Putamen (tissue), 1 donor: ENCODE measurements at places on chromosomes 6 and 20.

- DNase-seq, result peak; percentile 63
Measured at GRCh38 chr6:155248008-155249001, 15.5 kb upstream of the CLDN20 start.

- no peak for DNase-seq
Measured at GRCh38 chr20:25277051-25277801, 29.3 kb downstream of the PYGB start.

DNA sequence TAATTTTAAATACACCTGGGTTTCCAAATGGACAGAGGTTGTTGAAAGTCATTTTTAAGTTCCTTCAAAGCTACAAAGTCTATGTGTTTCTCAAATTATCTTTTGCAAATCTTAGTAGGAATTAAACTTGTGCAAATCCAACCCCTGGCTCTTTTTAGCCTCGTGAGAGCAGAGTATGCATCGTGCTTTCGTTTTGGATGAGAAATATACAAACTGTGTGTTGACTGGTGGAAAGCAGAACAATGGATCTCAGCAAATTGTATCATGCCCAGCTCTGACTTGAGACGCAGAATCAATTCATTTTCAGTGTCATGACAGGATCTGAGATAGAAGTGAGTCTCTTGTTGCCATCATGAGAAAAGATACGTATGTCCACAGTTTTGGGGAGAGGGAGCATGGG lies 542.4 kb upstream of the FLRT3 start:
- no peak for DNase-seq

GRCh38 chr6:64591676-64592036 lies 956.1 kb downstream of the PHF3 start:
- DNase-seq, result no peak

GRCh38 chr6:114407426-114408035 lies 64.7 kb upstream of the HS3ST5 start:
- no peak for DNase-seq

DNA sequence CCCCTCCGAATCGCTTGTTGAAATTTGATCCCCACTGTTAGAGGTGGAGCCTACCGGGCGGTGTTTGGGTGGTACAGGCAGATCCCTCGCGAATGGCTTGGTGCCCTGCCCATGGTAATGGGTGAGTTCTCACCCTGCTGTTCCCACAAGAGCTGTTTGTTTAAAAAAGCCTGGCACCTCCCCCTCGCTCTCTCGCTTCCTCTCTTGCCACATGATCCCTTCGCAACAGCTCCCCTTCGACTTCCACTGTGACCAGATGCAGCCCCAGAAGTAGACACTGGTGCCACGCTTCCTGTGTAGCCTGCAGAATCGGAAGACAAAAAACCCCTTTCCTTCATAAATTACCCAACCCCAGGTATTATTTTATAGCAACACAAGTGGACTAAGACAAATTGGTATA lies 292.2 kb upstream of the QKI start:
- DNase-seq, result no peak

DNA sequence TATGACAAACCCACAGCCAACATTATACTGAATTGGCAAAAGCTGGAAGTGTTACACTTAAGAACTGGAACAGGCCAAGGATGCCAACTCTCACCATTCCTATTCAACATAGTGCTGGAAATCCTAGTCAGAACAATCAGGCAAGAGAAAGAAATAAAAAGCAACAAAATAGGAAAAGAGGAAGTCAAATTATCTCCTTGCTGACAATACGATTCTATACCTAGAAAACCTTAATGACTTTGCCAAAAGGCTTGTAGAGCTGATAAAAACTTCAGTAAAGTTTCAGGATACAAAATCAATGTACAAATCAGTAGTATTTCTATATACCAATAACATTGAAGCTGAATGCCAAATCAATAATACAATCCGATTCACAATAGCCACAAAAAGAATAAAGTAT lies 32.4 kb downstream of the OR5V1 start:
- DNase-seq, result no peak

DNA sequence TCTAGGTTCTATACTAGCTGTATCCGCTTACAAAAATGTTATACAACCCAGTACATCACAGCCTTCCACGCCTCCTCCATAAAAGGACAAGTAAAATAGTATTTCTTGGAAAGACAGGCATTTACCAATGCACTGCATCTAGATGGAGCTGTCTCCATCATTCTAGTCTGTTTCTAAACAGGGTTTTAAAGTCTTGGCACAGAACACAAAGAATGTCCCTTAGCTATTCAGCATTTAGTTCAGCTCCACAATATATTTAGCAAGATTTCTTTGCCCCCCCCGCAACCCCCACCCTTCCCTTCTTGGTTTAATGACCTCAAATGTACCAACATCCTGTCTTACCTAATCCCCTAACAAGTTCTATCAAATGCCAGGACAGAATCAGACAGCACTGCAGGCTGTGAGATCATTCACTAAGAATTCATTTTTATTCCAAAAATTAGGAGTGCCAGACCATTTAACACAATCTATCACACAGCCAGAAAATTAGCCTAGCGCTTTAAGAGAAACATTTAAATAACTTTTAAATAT lies 198.6 kb downstream of the BACH2 start:
- DNase-seq, result peak; percentile 53

- no peak for DNase-seq
Measured at GRCh38 chr20:62002882-62003480, 62.7 kb downstream of the TAF4 start.

- no peak for DNase-seq
Measured at GRCh38 chr20:44896583-44896982, 11.1 kb downstream of the YWHAB start.

GRCh38 chr6:23244300-23244699 lies 674.9 kb downstream of the HDGFL1 start:
- DNase-seq, result no peak

- no peak for DNase-seq
Measured at GRCh38 chr20:57583289-57584257, 22.7 kb downstream of the PCK1 start.

DNA sequence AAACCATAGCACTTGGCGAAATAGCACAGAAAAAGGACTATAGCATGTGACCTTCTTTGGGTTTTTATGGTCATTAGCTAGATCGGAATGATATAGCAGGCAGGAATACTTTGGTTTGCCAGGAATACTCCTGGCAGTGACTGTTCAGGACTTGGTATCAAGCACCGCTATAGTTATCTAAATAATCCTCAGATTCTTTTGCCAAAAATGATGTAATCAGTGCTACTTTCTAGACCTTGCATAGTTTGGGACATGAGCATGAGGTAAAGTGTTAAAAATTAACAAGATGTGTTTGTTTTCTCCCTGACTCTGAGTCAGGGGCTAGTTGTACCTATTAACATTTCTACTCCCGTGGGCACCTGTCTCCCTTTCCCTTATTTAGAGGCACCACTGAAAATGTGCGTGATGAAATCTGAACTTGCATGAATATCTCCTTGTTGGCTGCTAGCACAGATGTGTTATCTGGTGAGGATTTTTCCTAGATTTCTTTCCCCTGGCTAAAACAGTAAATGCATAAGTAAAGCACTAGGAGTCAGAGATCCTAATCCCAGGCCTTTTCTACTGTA lies 511.0 kb downstream of the CDKAL1 start:
- DNase-seq, result no peak

- no peak for DNase-seq
Measured at GRCh38 chr20:58542411-58543095, 27.4 kb upstream of the APCDD1L start.

DNA sequence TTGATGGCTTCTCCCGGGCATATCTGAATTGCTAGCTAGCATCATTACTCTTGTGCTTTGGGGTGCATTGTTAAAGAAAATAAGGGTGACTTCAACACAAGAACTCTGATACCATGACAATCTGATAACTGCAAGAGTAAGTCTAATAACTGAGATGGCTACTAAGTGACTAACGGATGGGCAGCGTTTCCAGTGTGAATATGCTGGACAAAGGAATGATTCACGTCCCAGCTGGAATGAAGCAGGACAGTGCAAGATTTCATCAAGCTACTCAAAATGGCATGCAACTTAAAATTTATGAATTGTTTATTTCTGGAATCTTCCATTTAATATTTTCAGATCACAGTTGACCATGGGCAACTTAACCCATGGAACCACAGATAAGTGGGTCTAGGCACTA lies 31.7 kb downstream of the MOXD1 start:
- peak; percentile 12 for DNase-seq

DNA sequence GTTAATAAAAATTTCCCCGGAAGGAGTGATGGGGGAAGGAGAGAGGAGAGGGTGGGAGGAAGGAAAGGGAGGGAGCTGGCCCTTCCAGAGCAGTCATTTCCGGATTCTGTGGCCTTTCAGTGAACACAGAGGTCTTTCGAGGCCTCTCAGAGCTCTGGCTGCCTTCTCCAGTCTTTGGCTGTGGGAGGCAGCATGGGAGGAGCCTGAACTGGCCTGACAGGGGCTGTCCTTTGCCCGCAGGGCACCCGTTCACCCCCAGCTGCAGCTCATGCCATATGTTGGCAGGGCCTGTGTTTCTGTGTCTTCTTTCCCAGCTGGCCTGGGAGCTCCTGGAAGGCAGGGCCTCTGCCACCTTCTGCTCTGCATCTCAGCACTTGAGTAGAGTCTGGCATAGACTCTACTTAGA lies 95.5 kb downstream of the PPP1R14C start:
- no peak for DNase-seq

- no peak for DNase-seq
Measured at GRCh38 chr6:21502682-21503081, 90.9 kb upstream of the SOX4 start.

DNA sequence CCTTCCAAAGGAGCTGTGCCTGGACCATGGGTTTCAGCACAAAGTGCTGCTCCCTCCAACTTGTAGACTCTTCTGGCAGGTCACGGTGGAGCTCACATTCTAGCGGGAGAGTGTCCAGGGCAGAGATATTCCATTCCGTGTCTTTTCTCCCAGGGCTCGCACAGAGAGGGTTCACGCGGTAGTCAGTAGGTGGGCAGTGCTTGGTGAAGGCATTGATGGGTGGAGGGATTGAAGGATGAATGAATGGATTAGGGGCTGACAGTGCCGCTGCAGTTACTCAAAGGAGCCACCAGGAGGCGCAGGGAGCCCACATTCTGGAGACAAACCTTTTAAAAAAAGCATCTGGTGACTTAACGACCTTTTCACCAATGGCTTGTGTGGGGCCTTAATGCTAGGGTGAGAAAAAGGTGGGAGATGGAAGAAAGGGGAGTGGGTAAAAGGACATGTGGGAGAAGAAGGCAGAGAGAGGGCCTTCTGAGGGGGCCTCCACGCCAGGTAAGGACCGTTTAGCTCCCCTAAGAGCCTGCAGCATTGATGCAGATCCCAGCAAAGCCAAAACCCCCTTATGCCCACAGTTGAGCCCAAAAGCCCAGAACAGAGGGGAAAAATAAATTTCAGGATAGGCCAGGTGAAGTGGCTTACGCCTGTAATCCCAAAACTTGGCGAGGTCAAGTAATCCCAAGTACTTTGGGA lies 17.5 kb upstream of the FAM110A start:
- DNase-seq, result no peak

DNA sequence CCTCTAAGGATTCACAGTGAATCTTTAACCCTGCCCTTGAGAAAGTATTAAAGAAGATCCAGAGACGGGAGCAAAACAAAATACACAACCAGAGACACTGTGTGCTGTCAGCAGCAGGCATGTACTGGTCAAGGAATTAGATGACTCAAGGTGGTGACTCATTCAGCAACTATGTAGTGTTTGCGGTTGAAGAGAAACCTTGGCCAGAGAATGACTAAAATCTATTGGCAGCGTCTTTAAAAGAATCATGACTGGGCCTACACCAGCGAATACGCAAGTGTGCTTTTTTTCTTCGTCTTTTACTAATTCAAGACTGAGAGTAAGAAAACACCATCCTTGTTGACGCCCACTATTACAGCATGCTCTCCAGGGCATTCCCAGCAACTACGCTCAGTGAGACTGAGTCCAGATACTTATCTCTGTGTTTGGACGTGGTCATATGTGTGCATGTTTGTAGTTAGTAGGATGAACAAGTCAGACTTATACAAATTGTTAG lies 72.4 kb upstream of the BACH2 start:
- DNase-seq, result peak; percentile 24

DNA sequence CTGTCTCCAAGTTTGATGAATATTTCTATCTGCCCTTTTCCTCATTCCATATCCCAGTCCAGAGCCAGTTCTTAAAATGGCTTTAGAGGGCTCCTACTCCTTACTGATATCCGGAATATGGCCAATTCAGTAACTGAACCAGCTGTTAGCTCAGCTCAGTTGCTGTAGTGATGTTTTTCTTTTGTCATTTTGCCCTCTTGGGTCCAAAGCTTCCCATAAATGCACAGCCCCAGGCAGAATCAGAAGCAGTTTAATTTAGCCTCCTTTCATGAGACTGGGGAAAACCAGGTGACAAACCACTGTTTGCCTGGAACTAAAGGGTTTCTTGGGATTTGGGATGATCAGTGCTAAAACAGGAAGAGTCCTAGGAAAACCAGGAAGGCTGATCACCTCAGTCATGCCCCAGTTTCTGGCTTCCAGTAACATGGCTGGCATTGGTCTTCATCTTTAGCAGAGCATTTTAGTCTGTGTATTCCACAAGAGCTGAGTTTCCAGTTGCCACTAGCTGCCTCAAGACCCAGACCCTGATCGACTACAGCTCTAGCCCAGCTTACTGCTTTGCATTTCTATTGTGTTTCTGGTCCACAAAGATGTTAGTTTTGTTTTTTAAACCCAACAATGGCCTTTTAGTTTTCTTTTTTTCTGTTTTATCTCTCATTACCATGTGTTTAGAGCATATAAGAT lies 40.6 kb upstream of the REV3L start:
- peak; percentile 7 for DNase-seq

- DNase-seq, result peak; percentile 19
Measured at GRCh38 chr6:50791900-50792508, 26.7 kb upstream of the TFAP2B start.

DNA sequence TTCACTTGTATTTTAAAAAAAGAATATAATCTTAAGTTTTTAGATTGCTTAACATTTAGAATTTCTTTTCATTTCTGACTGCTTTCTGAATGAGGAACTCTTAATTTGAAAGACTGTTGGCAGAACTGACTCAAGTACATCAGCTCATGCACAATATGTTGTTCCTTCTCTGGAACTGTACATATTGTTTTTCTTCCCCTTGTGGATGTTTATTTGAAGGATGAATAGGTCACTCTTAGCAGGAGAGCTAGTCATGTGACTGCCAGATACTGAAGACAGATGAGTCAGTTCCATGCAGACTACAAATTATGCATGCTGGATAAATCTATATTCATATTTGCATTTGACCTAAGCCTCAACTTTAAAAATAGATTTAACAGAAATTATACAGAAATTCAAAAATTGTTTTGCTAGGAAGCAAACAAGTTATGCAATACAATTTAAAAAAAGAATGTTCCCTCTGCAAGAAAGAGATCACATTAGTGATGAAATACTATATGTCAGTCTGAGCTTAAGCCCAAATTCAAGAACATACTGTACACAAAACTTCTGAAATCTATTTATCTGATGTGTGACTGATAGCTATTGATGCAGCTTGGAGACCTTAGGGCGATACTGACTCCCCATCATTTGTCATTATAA lies 1274.9 kb upstream of the GJE1 start:
- DNase-seq, result peak; percentile 10
